HCT116 (cell line): ENCODE measurements at places on chromosomes 2 and 18.

- no peak for DNase-seq
Measured at GRCh38 chr18:58177896-58178470, 134.0 kb downstream of the NEDD4L start.

- DNase-seq = no peak
Measured at GRCh38 chr2:113910967-113911678, 21.2 kb downstream of the ACTR3 start.

- DNase-seq = no peak
Measured at GRCh38 chr2:217870528-217871011, 132.2 kb downstream of the TNS1 start.

DNA sequence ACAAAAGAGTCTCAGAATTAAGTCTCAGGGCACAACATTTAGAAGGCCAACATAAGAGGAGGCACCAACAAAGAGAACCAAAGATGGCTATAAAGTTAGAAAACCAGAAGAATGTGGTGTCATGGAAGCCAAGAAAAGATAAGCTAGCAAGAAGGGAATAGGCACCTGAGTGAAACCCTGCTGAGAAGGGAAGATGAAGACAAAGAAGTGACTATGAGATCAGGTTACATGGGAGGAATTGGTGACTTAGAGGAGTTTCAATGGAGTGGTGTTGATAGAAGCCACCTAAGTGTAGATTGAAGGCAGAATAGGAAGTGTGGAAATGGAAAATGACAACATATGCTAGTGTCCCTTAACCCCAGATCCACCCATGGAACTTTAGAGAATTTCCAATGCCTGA is 327.6 kb upstream of the KCNJ3 start:
- DNase-seq = no peak

GRCh38 chr2:68253219-68254068 is 1.1 kb upstream of the PPP3R1 start:
- DNase-seq = no peak
